ENCODE measurements at places on chromosomes 1 and 21. TPM values are rescaled to one million over a fixed set of nuclear protein-coding genes. Genes with fewer than 3 reads are reported as not detected.

The SELE gene
- not detected for total RNA-seq

The TSACC gene
- 0.76 TPM for total RNA-seq

The ZBTB37 gene
- total RNA-seq: 21.4 TPM

The MYOG gene
- total RNA-seq: not detected

The ENAH gene
- total RNA-seq: 0.09 TPM

The ATP1A4 gene
- total RNA-seq: not detected

The SELL gene
- 341 TPM for total RNA-seq

The SPRR1B gene
- total RNA-seq: not detected

The TNFRSF9 gene
- 10.8 TPM for total RNA-seq

The COL24A1 gene
- not detected for total RNA-seq

The NGF gene
- total RNA-seq: not detected

The CATSPER4 gene
- total RNA-seq: not detected

The DIO1 gene
- not detected for total RNA-seq

The THEM5 gene
- total RNA-seq: not detected

The ETV3L gene
- not detected for total RNA-seq

The MTMR11 gene
- total RNA-seq: 2.3 TPM

The NOS1AP gene
- total RNA-seq: 0.27 TPM

The USP25 gene
- 20.9 TPM for total RNA-seq

The MTFR1L gene
- total RNA-seq: 42.6 TPM

The CAPN2 gene
- total RNA-seq: 36.8 TPM

The SPATA1 gene
- total RNA-seq: 3.0 TPM

The SEMA4A gene
- 36.2 TPM for total RNA-seq

The PPCS gene
- 50.1 TPM for total RNA-seq

The ZBTB48 gene
- 25.8 TPM for total RNA-seq

The OR6N2 gene
- total RNA-seq: not detected

The CATSPERE gene
- 0.62 TPM for total RNA-seq

The LGR6 gene
- total RNA-seq: 0.14 TPM

The RHBDL2 gene
- total RNA-seq: not detected

The SUSD4 gene
- 1.1 TPM for total RNA-seq

The KRTAP13-2 gene
- total RNA-seq: not detected

The NECTIN4 gene
- not detected for total RNA-seq

The SPRR2F gene
- not detected for total RNA-seq

The EDARADD gene
- 1.6 TPM for total RNA-seq
